NCI-H1436 treated with DMSO at 0.1 percent for 48 hours (cell line): ENCODE measurements at places on chromosomes 5 and 9.

- no peak for DNase-seq
Measured at GRCh38 chr5:8844206-8844605, 701.7 kb downstream of the SEMA5A start.

DNA sequence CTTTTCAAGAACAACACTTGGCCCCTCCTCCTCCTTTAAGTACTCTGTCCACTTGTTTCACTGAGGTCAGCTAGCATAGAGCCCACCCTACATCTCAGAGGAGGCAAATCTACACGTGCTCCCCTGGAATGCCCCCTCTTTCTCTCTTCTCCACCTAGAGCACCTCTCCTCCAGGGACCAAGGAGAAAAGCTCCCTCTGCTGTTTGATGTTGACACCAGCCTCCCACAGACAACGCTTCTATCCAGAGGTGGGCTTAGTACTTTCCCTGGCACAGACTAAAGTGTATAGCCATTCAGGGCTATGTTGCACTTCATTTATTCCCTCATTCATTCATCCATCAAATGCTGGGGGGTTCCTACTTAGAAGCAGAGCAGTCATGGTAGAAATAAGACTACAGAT, 68.2 kb upstream of the TAF1L start:
- no peak for DNase-seq

DNA sequence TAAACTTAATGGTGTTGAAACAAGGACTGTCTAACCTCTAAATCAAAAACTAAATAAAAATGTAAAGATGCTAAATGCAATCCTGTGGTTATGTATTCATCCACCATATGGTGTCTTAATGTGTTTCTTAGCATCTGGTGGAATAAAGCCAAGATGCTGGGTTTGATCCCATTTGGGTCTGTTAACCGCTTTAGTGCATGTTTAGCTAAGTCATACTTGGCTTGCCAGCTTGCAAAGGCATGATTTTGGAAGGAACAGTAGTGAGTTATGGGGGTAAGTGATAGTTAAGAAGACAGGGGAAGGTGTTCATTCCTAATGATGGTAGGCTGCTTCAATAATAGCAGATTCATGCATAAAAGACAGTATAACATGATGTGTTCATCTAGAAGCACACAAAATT, 139.0 kb upstream of the SLC27A6 start:
- no peak for DNase-seq

DNA sequence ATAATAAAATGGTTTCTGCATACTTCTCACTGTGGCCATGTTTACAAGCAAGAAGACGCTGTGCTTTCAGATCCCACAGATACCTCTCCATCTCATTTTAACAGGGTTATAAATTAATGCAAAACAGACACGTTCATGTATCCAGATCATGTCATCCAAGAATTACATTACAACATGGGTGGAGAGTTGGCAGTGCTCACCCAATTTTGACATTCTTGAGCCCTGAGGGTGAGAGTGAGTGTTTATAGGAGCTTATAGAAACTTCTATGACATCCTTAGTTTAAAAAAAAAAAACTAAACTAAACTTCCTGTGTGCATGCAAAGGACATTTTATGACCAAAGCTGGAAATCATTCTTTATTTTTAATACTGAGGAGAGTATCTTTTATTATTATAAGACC, 9.1 kb downstream of the PRKACG start:
- no peak for DNase-seq

DNA sequence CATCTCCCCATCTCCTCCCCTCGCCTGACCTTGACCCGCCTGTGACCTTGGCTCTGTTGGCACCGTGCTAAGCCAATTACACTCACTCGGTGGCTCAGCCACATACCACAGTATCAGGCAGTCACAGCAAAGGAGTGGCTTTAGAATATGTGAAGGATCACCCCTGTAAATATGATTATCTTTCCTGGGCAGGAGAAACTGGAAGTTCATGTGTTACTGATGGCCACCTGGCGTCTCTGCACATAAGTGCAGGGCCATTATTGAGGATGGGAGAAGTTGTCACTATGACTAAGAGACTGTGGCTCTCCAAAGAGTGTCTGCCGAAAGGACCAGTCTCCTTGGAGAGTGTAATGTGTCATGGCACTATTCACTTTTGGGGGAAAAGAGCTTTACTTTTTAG, 116.9 kb upstream of the S1PR3 start:
- no peak for DNase-seq

GRCh38 chr5:58327289-58327688, 132.6 kb downstream of the PLK2 start:
- no peak for DNase-seq

GRCh38 chr9:112380102-112380824, at the start of gene HSDL2:
HSDL2 (plus strand) TSS chr9:112380108; CDS start chr9:112380164, 56 bp downstream.
- DNase-seq: no peak

DNA sequence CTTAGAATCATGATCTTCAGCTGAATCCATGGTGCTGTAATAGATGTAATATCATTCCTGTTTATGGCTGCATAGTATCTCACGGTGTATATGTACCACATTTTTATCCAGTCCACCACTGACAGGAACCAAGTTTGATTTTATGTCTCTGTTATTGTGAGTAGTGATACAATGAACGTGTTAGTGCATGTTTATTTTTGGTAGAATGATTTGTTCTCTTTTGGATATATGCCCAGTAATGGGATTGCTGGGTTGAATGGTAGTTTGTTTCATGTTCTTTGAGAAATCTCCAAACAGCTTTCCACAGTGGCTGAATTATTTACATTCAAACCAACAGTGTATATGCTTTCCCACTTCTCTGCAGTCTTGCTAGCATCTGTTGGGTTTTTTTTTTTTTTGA, 175.1 kb upstream of the CDH10 start:
- no peak for DNase-seq
